ENCODE measurements at places on chromosomes 6 and 20.

- no peak for DNase-seq
Observed at GRCh38 chr6:7656355-7656754, 66.4 kb downstream of the SNRNP48 start.

DNA sequence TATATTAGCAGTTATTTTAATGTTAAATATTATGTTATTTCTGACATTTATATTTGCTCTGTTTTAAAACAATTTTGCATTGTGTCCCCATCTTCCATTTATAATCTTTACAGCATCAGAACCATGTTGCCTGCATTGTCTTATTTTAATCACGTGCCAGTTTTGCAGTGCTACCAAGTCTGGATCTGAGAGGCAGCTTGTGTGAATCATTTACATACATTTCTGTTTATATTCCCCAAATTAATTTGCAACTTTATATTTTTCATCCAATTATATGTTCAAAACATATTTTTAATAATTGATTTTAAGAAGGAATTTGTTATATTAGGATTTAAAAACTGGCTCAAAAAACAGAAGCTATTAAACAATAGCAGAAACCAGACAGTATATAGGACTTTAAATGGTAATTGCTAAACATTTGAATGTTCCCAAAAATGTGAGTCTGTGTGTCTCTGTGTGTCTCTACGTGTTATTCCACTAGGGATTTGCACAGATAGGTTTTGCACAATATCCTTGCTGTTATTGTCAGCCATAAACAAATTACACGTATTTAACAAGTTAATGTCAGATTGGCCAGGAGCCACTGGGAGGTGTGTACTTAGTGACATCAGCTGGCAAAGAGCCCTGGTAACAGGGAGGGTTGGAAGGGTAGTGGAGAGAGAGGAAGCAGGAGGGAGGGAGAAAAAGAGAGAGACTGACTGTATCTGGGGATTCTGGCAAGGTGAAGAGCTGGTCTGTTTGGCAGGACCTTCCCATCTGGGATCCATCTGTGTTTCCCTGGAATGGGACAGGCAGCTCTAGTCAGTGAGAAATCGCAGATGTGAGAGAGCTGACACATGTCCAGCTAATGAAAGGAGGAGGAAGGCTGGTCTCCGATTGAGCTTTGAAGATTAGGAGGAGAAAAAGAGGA is 72.1 kb downstream of the CBFA2T2 start:
- no peak for DNase-seq

DNA sequence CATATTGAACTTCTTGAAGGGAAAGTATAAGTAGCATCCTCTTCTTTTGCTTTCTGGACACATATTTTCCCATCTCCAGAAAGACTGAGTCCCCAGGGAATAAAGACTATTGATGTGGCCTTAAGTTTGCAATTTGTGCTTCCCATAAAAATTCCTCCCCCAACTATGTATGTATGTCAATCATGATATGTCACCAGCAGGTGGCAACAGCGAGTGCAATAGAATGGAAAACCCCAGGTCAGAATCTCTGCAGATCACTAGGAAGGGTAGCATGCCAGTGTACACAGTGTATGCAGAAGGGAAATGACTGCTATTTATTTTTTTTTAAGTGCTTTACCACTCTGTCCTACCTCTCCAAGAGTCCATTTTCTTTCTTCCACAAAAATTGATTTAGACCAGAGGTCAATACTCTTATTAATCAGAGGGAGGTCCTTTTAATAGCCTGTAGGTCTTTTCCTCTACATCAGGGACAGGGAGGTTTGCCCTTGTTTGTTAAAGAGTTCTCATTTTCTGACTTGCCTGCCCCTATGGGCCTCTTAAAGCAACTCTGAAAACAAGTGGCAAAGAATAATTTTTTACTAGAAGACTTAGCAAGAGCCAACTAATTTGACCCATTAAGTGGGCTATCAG is 61.4 kb downstream of the BMP2 start:
- peak; percentile 60 for DNase-seq

DNA sequence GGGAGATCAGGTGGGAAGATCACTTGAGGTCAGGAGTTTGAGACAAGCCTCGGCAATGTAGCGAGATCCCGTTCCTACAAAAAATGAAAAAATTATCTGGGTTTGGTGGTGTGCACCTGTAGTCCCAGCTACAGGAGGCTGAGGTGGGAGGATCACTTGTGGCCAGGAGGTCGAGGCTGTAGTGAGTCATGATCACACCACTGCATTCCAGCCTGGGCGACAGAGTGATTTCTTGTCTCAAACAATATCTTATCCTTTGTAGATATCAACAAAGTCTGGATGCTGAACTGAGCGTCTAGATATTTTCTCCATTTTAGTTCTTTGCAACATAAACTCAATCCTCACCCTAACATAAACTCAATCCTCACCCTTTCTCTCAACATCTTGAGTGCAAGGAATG is 197.6 kb downstream of the DTNBP1 start:
- DNase-seq = no peak

GRCh38 chr6:49579649-49580048 is 29.2 kb downstream of the C6orf141 start:
- no peak for DNase-seq
